ENCODE measurements at places on chromosomes 6 and 20.

DNA sequence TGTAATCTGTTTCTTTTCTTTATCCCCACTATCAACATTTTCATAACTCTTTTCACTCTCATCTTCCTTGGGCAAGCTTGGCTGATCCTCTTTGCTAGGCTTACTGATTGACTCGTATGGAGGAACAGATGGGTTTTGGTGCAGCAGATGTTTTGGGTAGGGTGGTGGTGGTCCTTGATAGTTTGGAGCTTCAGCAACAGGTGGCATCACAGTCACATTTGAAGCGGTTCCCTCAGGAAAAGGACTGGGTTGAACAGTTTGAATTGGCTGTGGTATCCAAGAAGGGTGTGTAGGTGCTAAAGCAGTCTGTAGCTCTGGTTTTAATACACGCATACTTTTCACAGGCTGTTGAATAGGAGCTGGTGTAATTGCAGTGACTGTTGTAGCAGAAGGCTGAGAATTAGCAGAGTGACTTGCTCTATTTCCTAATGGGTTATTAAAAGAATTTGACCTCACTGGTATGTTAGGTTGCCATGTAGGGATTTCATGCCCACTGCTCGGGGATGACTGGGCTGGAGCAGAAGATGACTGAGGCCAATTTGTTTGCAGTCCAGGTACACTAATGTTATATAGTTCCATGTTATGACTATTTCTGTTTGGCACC, 34.5 kb downstream of the LATS1 start:
- DNase-seq: no peak

DNA sequence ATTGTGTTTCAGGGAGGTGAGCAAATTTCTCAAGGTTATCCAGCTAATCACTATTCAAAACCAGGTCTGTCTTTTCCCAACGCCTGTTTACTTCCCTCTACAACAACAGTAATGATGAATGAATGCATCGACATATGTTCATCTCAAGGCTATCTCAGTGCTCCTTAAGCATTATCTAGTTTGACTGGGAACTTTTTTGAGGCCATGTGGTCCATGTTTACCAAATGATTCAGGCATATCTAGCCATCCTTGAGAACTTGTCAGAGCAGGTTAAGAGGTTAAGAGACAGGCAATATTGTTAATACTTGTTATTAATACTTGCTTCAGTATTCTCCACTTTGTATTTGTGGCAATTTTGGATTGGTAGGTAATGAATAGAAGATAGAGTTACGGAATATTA, 1038.4 kb upstream of the FLRT3 start:
- DNase-seq: no peak

DNA sequence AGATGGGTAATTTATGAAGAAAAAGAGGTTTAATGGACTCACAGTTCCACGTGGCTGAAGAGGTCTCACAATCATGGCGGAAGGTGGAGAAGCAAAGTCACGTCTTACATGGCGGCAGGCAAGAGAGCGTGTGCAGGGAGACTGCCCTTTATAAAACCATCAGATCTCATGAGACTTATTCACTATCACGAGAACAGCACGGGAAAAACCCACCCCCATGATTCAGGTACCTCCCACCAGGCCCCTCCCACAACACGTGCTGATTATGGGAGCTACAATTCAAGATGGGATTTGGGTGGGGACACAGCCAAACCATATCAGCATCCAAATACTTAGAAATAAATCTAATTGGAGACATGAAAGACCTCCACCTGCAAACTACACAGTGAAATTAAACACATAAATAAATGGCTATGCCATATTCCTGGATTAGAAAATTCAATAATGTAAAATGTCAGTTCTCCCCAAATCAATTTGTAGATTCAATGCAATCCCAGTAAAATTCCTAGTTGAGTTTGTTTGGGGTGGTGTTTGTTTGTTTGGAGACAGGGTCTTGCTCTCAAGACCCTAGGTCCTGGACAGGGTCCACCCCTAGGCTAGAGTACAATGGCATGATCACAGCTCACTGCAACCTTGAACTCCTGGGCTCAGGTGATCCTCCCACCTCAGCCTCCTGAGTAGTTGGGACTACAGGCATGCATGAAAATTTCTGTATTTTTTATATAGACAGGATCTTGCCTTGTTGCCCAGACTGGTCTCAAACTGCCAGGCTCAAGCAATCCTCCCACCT, 101.6 kb downstream of the TAF4 start:
- no peak for DNase-seq

- no peak for DNase-seq
These were observed 31.0 kb downstream of the TOMM6 start for GRCh38 chr6:41818271-41819054.

- DNase-seq: no peak
These were observed 367.3 kb downstream of the UTRN start for GRCh38 chr6:144652292-144652891.

- DNase-seq: no peak
These were observed 1395.7 kb upstream of the EYS start for GRCh38 chr6:67102743-67103142.

DNA sequence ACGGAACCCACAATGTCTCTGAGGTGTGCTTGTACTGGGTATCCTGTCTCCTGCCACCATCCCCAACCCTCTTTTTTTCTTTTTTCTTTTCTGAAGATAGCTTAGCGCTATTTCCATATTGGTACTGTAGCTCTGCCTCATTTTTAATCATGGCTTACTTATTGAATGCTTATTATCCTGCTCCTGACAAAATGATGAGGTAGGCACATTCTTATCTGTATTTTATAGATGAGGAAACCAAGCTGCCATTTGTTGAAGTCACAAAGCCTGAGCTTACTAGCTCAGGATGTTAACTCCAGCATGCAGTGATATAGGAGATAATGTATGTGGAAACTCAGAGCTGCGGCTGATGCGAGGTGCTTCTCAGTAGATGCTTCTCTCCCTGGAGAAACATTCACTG, 61.4 kb upstream of the GPR6 start:
- DNase-seq: no peak

DNA sequence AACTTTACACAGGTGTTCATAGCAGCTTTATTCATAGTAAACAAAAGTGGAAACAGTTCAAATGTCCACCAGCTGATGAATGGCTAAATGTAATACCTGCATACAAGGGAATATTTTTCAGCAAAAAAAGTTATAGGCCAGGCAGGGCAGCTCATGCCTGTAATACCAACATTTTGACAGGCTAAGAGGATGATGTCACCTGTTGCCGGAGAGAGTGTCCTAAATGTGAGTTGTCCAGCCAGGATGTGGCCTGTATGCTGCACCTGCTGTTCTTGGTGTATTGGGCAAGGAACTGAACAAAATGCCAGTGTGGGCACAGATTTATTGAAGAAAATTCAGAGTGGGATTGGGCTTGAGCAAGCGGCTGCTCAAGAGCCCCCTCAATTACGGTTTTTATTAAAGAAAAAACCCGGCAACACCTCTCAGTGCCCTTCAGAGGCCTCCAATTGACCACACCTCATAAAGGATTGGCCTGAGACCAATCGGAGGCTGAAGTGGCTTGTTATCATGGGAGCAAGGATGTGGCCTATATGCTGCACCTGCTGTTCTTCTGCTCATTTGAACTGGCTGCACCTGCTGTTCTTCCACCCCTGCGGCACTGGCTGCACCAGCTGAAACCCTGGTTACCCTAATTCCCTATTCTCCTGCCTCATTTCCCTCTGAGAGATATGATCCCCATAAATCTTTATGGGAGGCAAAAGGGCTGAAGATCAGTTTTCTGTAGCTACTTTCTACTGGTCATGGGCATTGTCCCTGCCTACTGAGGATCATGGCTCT, 164.3 kb upstream of the PROKR2 start:
- DNase-seq: no peak

- no peak for DNase-seq
These were observed 1347.5 kb upstream of the ADGRB3 start for GRCh38 chr6:67287566-67287965.

GRCh38 chr20:61516346-61517208, 264.5 kb downstream of the CDH4 start:
- DNase-seq: peak; percentile 34

GRCh38 chr20:53668992-53669391, 75.4 kb upstream of the ZNF217 start:
- DNase-seq: no peak

GRCh38 chr20:10604865-10605440, 68.8 kb downstream of the JAG1 start:
- DNase-seq: no peak

DNA sequence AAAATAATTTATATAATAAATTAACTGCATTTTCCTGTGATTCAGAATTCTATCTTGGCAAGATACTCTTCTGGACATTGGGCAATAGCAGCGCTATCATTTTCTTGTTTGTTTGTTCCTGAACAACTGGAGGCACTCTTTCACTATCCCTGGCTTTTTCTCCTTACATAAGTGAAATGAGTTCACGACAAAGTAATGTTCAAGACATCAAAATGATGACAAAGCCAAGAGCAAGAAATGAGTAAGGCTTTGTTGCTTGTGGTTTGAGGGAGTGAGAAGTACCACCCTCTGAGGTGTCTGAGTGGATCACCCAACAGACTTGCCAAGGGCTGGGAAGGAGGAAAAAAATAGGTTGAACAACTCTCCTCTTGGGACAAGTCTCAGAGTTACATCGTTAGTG, 466.6 kb upstream of the JAG1 start:
- DNase-seq: peak; percentile 77

GRCh38 chr6:11929241-11929835, 82.8 kb upstream of the HIVEP1 start:
- peak; percentile 35 for DNase-seq

DNA sequence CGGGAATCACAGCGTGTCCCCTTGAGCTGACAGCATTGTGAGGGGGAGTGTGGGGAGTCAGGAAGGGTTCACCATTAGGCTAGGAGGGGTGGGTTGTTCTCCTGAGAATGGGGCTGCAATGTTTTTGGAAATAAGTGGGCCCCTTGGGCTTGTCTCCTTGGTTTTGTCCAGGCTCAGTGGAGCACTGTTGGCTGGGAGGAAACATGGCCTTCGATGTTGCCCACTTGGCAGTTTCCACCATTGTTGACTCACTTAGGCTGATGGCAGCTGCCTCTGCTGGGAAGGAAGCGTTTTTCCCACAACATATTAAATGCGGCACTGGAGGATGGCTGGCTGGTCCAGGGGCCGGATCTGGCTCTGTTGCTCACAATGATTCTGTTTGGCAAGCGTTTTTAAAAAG, 512.1 kb downstream of the QKI start:
- no peak for DNase-seq

GRCh38 chr6:153074761-153075160, 56.3 kb downstream of the RGS17 start:
- no peak for DNase-seq

DNA sequence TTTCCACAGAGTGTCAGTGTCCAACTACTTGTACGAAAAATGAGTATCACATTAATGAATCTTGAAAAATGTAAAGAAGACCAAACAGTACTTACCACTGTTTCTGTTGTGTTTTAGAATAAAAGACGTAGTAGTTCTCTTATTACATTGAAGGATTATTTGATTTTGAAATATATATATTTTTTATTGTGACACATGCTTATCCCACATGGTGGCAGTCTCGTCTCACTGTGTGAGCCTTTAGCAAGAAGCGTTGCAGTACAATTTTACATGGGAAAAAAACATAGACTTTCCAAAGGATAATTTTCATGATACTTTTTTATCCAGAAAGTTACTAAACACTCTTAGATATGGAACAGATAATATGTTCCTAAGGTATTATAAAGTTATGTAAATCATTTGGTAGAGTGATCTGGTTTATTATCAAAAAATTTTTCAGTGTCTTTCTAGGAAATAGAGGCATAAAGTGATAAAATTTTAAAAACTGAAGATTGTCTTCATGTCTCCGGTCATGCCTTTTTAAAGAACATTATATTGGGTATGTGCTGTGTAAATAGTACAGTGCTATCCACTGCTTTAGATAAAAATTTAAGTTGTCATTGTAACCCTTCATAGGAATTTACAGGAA, 117.5 kb upstream of the SAMD5 start:
- DNase-seq: peak; percentile 25

GRCh38 chr6:147900247-147900830, 391.8 kb downstream of the SAMD5 start:
- no peak for DNase-seq

- DNase-seq: no peak
These were observed 160.1 kb downstream of the EYS start for GRCh38 chr6:65546894-65547293.

DNA sequence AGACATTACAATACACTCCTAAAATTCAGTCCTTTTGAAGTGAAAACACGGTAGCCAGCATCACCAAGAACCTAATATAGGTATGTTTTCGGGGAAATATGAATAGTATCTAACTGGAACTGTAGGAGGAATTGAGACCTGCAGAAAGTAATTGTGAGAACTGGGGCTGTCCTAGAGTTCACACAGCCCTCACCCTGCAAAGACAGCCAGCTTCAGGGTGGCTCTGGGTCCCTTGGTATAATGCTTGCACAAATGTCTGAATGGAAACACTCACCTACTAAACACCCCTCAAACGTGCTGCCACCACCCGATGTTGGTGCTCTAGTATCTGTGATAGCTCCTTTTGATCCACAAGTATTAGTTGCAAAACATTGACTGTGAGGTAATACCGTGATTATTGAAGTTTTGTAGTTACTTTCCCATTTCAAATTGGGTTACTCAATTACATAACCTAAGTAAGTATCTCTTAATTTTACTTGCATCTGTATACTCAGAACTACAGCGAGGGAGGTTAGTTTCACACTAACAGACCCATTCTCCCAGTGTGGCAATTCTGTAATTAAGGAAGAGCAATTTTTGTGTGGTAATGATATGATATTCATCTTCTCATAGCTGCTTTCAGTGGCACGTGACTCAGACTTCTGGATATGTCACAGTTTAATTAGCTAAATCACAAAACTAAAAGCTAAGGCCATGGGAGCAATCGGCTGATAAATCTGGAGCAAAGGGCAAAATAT, 129.5 kb downstream of the INSM1 start:
- no peak for DNase-seq

DNA sequence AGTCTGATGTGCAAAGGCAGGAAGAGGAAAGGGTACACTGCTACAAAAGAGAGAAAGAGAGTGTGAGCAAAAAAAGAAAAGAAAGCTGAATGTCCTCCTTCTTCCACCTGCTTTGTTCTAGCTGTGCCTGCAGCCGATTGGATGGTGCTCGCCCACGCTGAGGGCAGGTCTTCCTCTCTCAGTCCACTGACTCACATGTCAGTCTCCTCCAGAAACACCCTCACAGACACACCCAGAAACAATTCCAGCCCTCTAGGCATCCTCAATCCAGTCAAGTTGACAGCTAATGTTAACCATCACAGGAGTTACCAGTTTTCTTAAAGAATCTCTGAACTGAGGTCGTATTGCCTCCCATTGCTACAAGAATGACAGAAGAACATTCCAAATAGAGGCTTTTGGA, 411.9 kb upstream of the SASH1 start:
- DNase-seq: no peak

DNA sequence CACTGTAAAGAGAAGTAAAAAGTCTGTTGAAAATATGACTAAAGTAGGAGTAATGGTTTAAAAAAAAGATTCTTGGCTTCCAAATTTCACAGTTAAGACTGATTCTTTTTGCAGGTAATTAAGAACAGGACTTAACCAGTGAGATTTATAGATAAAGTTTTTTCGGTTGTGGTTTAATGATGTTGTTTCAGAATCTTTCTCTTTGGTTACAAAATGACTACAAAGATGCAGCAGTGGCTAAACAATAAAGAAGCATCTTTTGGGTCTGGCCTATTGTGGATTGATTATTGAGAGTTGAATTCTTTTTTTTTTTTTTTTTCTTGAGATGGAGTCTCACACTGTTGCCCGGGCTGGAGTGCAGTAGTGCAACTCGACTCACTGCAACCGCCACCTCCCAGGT, 109.7 kb downstream of the AKAP7 start:
- no peak for DNase-seq

GRCh38 chr6:126054258-126054702, 67.9 kb downstream of the TRMT11 start:
- peak; percentile 56 for DNase-seq

- no peak for DNase-seq
These were observed 112.2 kb downstream of the LRFN2 start for GRCh38 chr6:40474937-40475336.

Measured in fibroblast of upper back skin (primary cell).